Activated CD4-positive, alpha-beta T cell treated with anti-CD3 and anti-CD28 coated beads, Interleukin-2, amount 50 U/mL, for 1 hour (primary cell): ENCODE measurements at places on chromosomes 12 and 14.

- no peak for DNase-seq
Measured at GRCh38 chr14:61536661-61537562, 158.4 kb upstream of the HIF1A start.

DNA sequence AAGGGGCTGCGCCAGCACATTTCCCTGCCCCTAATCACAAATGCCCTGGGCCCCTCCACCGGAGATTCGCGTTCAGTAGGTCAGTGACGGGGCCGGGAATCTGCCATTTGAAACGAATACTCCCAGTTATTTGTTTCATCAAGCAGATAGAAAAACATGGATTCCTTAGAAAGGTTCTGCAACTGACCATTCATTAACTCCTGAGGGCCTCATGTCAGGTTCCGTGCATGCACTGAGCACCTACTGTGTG lies 25.6 kb upstream of the UBC start:
- DNase-seq: no peak

- no peak for DNase-seq
Measured at GRCh38 chr12:98533723-98534251, 18.4 kb downstream of the TMPO start.

DNA sequence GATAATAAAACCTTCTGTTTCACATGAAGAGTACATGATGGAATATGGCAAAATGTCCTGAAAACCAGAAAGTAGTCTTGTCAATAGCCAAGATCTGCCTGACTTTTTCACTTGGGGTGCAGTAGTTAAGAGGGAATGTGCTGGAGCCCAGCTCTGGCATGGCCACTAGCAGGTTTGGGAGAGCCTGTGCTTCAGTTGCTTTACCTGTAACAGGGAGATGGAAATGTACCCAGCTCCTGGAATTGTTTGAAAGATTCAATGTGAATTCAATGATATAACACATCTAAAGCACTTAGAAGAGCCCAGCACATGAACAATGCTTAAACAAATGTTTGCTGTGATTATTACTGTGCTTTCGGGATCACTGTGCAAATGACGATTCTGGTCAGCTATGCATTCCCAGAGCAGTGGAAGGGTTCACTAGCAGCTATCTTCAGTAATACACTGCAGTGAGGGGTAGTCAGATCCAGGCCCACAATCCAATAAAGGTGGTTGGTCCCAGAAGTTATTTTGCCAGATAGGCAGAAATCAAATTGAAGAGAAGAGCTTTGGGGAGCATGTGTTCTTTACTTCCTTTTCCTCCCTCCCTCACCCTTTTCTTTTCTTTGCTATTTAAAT lies 224.9 kb downstream of the APAF1 start:
- no peak for DNase-seq

DNA sequence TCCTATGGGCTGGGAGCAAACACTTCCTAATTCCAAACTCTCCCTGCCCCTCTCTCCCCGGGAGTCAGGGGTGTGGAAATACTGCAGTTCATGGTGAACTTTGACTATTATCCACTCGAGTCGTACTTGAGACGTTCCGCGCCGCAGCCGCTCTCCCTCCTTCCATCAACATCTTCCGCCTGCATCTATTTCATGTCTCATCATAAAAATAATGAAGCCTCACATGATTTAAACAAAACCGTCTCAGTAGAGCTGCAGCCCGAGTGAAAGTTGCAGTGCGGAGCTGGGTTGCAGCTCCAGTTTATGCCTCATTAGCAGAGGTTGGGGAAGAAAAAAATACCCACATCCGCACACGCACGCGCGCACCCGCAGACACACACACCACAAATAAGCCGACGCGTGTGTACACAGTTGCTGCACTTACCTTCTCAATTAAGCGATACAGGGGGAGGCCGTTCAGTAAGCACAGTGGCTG lies 283 bp downstream of the LMO3 start:
- DNase-seq: no peak

DNA sequence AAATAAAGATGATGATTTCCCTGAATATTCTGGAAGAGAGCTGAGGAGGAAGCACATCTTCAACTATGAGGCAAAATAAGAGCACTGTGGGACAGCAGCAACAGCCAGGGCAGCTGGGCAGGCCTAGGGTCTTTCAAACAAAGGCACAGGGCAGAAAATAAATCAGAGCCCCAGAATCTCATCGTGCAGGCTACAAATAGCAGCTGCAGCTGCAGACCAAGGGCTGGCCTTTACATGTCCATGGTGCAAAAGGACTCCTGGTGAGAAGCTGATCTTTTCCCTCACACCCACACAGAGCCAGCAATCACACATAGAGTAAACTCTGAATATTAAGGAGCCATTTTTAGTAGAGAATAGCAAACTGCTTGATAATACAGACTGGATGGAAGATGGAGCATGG lies 13.6 kb upstream of the MYBPC1 start:
- DNase-seq: no peak

DNA sequence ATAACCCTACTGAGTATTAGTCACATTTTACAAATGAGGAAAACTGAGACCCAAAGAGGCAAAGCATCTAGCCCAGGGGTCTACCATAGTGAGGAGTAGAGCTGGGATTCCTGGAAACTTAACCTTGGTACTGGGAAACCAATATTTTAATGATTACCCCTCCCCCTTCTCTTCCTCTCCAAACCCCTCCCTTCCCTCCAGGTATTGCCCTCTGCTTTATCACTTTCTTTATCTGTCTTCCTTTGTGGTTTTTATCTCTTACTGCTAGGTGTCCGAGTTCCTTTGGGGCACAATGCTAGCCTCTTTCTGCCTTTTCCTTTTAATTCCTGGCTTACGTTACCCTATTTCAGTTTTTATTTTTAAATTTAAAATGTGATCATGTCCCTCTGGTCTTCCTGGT lies 2.8 kb downstream of the GABARAPL1 start:
- no peak for DNase-seq

GRCh38 chr14:70013271-70013873 lies 134.2 kb downstream of the SMOC1 start:
- no peak for DNase-seq

DNA sequence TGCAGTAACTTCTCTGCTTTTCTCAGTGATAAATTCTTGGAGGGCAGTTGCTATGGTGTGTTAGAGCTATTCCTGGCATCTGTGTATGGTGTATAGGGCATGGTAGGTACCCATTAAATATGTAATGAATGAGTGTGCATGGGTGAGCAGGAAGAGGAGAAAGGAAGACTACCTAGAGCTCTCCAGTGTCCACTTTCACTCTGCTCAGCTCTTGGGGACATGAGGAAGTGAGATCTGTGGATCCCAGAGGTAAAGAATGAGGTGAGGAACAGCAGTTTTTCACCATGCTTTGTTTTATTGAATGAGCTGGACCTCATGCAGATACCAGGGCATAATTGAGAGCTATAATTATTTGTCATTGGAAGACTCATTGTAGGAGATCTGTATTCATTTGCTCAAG lies 444.8 kb upstream of the RGS6 start:
- no peak for DNase-seq

GRCh38 chr12:115294453-115295133 lies 610.6 kb upstream of the TBX3 start:
- DNase-seq: no peak

DNA sequence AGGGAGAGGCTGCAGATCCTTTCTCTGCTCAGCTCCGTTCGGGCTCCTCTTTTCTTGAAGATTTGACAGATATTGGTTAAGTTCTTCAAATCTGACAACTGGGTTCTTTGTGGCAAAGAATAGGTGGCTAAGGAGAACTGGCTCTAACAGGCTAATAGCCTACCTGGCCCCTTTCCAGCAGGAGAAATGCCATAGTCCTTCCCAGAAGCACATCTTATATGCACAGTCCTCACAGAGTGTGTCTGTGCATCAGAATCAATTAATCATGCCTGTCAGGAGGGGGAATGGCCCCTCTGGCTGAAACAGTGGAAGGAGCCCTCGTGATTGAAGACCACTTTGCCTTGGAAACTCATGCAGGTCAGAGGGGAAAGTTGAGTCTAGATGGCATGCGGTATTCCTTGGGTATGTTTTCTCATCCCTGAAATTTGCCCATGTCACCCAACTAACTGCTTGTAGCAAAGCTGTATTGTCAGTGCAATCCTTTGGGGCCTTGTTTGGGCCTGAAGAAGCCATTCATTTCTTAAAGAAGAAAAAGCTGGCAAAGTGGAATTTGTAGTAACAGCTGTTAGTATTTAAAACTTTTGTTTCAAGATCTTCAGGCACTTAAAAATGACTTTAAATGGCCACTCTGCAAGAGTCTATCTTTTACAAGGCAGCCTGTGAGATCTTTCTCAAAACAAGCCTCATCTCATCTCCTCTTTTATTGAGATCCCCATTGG lies 251.5 kb downstream of the ZFP36L1 start:
- no peak for DNase-seq

GRCh38 chr12:125069616-125070015 lies 4.4 kb downstream of the AACS start:
- no peak for DNase-seq

DNA sequence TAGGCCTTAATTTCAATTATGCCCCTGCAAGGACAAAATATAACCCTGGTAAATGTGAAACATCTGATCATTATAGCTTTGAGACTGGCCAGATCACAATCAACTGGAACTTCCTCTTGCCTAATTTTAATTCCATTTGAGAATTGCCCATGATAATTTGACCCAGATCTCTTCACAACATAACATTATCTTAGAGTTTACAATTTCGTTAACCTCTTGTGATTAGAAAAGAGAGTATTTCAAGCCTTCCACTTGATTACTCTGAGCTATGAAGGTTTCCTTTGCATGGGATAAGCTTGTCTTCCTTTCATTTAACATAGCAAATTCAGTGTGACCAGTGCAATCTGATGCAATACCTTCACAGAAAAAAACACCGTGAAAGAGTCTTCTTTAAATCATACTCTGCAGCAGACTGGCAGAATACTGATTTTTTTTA lies 143.6 kb downstream of the DUSP6 start:
- no peak for DNase-seq

DNA sequence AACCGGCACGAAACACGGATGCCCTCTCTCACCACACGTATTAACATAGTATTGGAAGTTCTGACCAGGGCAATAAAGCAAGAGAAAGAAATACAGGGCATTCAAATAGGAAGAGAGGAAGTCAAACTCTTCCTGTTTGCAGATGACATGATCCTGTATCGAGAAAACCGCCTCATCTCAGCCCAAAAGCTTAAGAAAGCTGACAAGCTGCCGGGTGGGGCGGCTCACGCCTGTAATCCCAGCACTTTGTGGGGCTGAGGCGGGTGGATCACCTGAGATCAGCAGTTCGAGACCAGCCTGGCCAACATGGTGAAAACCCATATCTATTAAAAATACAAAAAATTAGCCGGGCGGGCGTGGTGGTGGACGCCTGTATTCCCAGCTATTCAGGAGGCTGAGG lies 17.7 kb downstream of the OR6S1 start:
- DNase-seq: no peak
